ENCODE measurements at places on chromosomes 13 and 19. TPM values are rescaled to one million over a fixed set of nuclear protein-coding genes. Genes with fewer than 3 reads are reported as not detected.

GRCh38 chr13:25887962-25888655 lies 163.7 kb downstream of the SHISA2 start:
- no peak overlapping the region for H3K27ac ChIP-seq
- no peaks in the 10 kb centered on the region for H3K27me3 ChIP-seq
- H3K36me3 ChIP-seq: no peaks in the 10 kb centered on the region
- H3K4me1 ChIP-seq: peaks cover 9% of the 10 kb centered on the region
- no peak overlapping the region for H3K4me3 ChIP-seq

DNA sequence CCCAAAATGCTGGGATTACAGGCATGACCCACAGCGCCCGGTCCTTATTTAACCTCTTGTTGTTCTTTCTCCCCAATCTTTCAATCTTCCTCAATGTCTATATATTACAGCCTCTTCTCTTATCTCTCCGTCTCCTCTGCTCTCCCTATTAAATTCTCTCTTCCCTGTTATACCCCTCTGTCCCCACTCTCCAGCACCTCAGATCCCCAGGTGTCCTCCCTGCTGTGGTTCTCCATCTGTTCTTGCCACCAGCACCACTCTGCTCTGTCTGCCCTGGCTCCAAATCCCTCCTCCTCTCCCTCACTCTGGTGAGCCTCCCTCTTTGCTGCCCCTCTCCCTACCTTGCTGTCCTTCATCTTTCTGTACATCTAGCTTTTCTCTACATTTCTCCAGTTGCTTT lies 1.1 kb downstream of the ZNF600 start:
- no peak overlapping the region for H3K4me3 ChIP-seq
- DNase-seq: no peak
- H3K27me3 ChIP-seq: no peaks in the 10 kb centered on the region
- H3K4me1 ChIP-seq: peaks cover 9% of the 10 kb centered on the region
- no peaks in the 10 kb centered on the region for H3K36me3 ChIP-seq

Gene TPTE2
- polyA plus RNA-seq: 0.17 TPM

Gene NCAN
- polyA plus RNA-seq: 0.08 TPM
